GM12891 (cell line): ENCODE measurements at places on chromosomes 2 and 18.

DNA sequence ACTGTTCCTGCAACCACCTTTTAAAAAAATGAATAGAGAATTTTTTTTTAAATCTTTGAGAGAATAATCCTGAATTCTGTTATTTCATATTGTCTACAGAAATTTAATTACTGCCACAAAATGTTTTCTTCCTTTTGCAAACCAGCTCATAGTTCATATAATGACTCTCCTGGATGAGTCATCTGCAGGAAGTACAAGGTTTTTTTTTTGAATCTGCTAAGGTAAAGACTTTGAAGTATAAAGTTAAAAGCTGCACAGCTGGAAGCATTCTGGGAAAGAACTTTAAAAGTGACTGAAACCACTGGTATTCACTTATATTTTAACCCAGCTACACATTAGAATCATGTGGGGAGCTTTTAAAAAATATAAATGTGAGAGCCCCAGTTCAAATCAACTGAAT, 25.4 kb downstream of the SESTD1 start:
- no peak for DNase-seq

DNA sequence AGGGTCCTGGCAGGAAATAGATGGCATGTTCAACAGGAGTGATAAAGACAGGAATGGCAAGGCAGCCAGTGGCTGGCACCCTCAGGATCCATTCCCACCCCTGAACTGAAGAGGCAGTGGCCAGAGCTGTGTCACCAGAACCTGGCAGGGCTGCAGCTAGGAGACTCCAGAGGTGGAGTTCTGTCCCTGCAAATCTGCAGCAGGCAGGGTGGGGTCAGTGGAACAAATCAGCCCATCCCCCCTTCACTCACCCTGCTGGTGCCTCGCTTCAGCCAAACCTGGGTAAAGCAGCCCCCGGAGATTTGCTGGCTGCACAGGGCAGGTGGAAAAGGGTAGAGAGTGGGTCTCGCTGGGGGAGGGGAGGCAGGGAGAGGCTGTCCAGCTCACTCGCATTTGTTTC, 12.7 kb downstream of the INPP5D start:
- DNase-seq = no peak

DNA sequence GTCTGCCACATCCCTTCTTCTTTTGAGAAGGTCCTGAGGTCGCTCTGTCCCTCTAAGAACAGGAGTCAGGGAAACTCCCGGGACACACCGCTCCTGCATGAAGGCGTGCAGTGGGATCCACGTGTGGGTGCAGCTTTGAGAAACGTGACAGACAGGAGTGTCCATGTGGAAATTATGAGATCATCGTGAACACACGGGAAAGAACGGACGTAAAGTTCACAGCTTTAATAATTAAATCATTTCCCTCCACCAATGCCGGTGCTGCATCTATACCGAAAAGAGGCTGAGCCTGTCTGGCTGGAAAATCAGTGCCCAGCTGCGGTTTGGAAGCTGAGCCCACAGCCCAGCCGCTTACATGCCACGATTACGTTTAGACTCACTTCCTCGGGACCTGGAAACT, 372.4 kb upstream of the SALL3 start:
- DNase-seq = no peak

DNA sequence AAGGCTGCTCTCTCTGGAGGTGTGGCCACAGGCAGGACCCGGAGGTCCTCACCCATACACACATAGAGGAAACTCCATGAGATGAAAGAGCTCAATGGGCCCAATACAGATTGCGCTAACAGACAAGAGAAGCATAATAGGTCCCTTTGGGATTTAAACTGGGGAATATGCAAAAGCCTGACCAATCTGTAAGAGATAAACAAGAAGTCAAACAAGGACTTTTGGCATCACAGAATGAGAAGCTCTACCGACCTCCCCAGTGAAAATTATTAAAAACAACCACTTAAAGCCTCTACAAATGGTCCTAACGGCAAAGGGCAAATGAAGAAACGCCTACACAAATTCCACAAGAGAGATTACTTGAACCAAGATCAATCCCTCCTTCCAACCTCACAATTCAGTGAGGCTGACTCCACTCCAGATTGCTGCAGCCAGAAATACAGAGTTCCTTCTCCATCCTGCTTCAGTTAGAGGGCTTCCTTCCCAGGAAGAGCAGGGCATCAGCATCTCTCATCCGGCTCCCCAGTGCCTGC, 10.8 kb downstream of the IWS1 start:
- no peak for DNase-seq

DNA sequence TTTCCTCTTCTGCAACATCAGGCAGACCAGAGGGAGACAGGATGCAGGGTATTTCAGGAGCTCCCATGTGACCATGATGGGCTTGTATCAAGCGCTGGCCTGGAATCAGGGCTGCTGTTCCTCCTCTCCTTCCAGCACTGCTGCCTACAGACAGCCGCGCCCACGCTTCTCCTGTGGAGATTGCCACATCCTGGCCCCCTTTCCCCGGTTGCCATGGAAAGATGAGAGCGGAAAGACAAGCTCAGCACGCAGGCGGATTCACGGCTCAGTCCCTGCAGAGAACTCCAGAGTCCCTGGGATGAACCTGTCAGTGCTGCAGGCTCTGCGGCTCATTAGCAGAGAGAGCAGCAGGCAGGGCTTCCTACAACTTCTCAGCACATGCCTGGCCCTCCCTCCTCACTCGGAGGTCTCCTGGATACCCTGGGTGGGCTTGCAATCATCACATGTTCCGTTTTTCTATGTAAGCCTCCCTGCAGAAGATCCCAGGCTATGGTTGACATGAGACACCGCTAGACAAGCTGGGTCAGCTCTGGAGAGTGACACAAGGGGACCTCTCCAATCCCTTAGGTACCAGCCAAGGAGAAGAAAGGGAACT, 497.8 kb upstream of the MYT1L start:
- no peak for DNase-seq

DNA sequence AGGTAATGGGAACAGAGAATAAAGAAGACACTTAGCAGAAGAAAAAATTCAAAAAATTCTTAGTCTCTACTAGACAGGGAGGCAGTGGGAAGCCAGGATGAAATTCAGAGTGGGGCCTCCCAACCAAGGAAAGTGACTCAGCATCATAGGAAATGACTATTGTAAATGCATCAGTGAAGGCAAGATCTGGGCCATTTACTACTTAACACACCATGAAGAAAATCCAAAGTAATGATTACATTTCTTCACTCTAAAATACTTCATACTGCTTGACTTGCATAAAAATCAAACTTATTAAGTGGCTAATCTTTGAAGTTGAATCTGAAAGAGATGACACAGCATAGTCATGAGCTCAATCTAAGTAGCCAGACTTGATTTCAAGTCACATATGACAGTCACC, 405.8 kb upstream of the SLC39A10 start:
- no peak for DNase-seq

DNA sequence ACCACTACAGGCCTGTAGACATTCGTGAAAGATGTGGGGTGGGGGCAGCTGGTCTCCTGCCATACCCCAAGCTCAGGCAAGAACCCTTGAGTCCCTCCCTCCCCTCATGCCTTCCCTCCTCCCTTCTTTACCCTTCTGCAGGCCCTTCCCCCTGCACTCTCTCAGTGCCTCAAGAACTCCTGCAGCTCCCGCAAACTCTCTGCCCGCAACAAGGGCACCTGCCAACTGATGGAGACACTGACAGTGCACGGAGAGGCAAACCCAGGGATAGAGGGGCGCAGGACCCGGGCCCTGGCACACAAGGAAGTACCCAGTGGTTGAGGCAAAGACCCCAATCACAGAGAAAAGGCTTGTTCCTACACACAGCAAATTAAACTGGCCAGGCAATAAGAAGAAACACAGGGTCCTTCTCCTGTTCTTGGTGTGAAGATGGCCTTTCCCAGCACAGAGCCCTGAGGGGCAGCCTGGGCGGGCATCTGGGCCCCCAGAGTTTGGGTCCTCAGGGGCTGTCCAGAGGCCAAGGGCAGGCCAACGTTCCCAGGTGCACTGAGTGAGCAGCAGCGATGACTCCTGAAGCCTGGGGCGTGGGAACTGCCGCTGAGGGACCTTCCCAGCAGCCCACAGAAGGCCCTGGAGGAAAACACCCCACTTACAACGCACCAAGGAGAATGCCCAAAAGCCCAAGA, 1.6 kb downstream of the TEKT4 start:
- DNase-seq = no peak

DNA sequence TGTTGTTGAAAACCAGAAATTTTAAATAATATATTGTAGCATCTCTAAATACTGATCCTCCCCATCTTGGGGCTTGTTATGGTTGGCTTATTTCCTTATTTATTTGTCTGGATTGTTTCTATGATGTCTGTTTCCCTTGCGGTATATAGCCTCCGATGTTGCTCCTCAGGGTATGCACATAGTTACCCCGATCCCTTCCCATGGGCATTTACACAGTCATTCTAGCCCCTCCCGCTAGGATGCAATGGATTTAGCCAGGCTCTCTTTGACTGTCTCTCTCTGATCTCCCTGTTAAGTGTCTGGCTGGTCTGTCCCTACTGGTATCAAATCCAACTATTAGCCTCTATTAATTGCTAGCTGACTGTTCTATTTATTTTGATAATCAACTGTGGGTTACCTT, 91.8 kb upstream of the CRACDL start:
- no peak for DNase-seq

DNA sequence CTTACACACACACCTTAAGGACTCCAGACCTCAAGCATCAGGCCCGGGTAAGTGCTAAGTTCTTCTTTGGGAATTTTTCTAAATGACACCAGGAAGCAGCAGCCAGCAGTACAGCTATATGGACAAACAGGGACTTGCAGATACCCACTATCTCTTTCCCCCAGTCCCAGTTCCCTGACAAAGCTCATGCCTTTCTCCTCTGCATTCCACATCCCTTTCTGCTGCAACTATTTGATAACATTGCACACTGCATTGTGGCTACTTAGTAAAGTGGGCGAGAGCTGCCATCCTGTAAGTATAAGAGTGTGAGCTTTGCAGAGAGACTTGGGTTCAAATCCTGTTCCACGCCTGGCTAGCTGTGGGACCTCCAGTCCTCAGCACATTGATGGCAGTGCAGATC, 14.0 kb upstream of the CD226 start:
- no peak for DNase-seq

GRCh38 chr2:237660381-237660900, 33.1 kb downstream of the LRRFIP1 start:
- no peak for DNase-seq

GRCh38 chr2:221774136-221774535, 202.0 kb upstream of the EPHA4 start:
- DNase-seq = no peak

DNA sequence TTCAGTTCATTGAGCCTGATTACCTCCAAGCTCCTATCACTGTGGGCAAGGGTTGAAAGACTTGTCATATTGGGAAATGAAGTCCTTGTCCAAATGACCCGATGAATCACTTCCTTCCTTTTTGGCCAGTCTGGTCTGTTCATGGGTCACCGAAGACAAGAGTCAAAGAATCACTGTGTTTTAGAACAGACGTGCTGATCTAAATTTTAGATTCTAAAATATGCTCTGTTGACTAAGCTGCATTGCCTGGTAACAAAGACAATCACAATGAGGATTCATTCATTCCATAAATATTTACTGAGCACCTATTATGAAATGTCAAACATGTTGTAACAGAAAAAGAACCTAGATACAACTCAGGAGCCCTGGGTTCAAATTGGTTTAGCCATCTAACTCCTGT, 99.4 kb upstream of the RND3 start:
- no peak for DNase-seq

DNA sequence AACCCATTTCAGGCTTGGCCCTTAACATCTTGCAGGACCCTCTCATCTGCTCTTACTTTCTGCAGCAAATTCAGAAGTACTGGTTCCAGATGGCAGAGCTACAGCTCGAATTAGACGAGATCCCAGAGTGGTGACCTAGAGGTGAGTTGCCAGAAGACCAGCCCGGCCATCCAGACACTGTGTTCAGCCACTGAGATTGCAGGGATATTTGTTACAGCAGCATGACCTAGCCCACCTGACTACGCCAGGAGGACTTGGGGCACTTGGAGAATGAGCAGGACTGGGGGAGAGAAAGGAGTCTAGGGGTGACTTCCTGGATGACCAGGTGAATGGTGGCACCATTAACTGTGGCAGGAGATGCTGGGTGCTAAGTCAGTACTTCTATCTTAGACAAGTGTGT, 67.2 kb upstream of the ID2 start:
- no peak for DNase-seq

GRCh38 chr2:98805412-98806171, 74.7 kb upstream of the MGAT4A start:
- no peak for DNase-seq

DNA sequence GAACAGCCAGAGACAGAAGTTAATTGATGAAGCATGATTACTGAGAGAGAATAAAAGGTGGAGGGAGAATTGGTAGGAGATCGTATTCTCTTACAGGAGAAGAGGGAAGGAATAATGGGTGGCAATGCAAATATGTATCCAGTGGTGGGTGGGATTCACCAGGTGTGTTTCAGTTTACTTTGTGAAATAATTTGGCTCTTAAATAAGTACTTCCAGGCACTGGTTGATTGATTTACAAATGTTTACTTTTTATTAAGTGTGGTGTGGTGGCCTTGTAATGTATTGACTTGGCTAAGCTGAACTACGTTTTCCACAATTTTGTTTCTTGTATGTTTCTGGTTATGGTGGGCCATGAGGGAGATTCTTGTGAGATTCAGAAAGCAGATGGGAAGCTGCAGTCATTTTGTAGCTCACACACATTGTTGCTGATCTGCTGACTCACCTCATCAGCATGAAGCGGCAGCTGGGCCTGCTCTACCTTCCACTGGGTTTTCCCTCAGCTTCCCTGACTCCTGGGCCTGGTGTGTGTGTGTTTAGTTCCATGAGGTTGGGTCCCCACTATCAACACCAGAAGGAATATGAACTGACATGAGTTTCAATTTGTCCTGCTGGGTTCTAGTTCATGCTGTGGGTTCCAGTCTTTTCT, 32.6 kb downstream of the MYL12B start:
- no peak for DNase-seq
